ENCODE measurements at places on chromosomes 16 and 17.

- no peak for DNase-seq
Measured at GRCh38 chr17:82248815-82249674, 20.2 kb downstream of the SLC16A3 start.

GRCh38 chr17:19645734-19646201, 2.8 kb upstream of the ALDH3A2 start:
- no peak for DNase-seq

DNA sequence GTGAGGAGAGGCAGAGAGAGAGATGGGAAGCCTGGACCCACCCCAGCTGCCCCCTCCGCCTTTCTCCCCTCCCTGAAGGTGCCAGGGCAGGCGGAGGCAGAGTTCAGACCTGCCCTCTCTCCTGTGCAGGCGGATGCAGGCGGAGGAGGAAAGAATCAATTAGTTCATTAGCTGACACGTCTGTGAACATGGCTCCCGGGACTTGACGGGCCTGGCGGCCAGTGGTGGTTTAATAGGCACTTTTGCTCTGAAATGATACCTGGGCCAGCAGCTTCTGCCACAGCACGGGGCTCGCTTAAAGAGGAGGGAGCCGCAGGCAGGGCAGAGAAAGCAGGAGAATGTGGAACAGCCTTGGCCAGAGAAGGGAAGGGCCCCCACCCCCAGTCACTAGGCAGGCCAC, 98.1 kb downstream of the SDK2 start:
- no peak for DNase-seq

DNA sequence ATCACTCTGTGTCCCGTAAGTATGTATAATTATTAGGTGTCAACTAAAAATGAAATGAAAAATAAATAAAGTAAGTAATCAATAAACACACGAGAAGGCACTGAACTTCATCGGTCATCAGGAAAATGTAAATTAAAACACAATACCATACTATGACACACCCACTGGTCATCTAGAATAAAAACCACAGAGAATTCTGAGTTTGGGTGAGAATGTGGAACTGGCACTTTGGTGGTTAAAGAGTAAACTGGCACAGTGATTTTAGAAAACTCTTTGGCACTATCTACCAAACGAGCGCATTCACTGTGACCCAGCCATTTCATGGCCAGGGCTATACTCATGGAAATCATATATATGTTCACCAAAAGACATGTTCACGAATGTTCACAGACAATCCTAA, 98.2 kb downstream of the HS3ST3A1 start:
- DNase-seq, result no peak

- no peak for DNase-seq
Measured at GRCh38 chr17:14781123-14781522, 480.2 kb downstream of the HS3ST3B1 start.

GRCh38 chr16:65045961-65046360, 75.9 kb downstream of the CDH11 start:
- DNase-seq, result no peak

DNA sequence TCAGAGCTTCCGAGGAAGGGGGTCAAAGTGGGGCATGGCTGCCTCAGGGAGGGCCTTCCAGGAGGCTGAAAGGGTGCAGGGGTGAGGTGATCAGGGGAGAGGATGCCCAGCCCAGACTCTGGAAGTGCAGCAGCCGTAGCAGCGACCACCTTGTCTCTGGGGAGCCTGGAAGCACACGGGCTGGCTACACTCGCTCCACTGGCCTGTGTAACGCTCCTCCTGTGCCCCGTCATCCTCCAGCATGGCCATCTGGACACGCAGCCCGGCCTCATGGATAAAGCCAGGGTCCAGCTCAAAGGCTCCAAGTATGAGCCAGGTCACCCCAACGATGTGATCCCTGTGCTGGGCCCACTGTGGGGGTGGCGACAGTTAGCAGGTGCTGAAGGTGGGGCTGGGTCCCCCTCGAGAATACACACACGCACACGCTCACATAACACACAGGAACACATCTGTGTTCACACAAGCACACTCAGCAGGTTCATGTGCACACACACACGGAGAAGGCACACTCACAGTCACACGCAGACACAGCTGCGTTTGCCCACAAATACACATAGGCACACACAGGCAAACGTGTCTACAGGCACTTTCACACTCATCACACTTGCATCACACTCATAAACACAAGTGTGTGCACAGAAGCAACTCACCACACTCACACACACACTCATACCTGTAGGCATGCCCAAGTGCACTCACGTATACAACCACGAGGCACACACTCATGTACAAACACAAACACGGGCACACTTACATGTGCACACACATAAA, 19.3 kb downstream of the POLR3K start:
- DNase-seq, result no peak

DNA sequence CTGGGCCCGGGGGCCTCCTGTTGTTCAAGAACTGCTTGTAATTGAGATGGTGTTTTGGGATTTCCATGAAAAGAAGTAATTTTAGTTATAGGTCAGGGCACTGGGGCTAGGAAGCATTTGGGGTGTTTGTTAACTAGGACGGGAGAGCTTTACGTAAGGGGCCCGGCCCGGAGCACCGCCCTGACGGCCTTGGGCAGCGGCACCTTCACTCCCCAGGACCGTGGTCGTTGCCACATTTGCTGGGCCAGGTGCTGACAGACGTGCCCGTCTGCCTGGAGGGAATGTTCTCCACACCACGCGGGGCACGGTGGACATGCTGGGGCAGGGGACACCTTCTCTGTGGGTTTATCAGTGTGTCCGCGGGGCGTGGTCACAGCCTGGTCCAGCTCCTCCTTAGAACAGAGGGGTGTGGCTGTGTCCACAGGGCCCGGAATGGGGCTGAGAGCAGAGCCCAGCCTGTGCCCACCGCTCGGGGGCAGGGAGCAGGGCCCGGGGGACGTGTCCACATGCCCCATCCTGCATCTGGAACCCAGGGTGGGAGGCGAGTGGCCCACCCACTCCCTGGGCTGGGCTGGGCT, 57.7 kb downstream of the BAIAP2 start:
- no peak for DNase-seq

GRCh38 chr17:80899402-80900268, 92.0 kb upstream of the CHMP6 start:
- no peak for DNase-seq

- DNase-seq, result no peak
Measured at GRCh38 chr17:82018152-82018988, 4.3 kb downstream of the CENPX start.

DNA sequence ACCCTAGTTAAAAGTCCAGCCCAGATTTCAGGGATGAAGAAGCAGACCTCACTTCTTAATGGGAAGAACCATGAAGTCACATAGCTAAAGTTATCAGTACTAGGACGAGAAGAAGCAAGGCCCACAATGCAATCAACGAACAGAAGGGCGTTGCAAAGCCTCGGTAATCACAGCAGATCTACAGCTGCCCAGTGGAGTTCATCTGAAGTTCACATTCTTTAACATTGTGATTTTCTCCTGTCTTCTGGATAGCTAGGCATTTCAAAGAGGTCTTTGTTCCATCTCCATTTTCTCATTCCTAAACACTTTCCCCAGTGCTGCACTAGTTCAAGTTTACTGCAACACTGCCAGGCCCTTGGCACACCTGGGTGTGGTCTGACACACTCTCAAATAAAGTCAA, 226.7 kb upstream of the N4BP1 start:
- DNase-seq, result no peak

DNA sequence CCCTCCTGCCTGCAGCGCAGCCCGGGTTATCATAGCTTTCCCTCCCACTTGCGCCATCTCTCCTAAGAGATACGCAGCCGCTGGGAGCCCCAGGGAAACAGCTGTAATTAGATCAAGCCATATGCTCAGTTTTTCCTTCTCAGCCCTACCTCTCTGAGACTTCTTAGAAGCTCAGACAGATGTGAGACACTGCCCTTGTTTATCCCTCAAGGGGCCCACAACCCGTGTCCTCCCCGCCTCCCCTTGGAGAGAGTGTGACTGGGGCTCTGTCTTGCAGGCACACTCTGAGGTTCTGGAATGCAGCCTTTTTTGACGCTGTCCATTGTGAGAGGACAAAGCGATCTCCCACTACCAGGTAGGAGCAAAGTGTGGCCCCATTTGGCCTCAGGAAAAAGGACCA, 31.2 kb downstream of the CIBAR2 start:
- DNase-seq, result no peak

DNA sequence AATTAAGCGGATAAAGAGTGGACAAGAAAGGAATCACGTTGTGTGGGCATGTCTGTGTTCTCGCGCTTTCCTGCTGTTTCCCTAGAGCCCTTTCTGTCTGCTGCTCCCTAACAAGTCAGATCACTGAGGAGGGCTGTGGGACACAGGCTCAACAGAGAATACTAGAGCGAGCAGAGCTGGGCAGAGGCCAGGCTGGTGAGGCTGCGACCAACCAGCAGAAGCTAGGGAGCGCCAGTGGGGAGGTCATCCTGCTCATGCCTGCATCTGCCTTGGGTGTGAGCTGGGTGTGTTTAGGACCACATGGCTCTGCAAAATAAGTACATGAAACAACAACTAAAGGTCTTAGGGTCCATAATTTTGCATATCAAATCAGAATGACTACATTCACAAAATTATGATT, 11.5 kb upstream of the FOXJ1 start:
- DNase-seq, result no peak
